ENCODE measurements at places on chromosomes 4 and X.

GRCh38 chr4:76738086-76738931 is 159.6 kb downstream of the SOWAHB start:
- DNase-seq: no peak

DNA sequence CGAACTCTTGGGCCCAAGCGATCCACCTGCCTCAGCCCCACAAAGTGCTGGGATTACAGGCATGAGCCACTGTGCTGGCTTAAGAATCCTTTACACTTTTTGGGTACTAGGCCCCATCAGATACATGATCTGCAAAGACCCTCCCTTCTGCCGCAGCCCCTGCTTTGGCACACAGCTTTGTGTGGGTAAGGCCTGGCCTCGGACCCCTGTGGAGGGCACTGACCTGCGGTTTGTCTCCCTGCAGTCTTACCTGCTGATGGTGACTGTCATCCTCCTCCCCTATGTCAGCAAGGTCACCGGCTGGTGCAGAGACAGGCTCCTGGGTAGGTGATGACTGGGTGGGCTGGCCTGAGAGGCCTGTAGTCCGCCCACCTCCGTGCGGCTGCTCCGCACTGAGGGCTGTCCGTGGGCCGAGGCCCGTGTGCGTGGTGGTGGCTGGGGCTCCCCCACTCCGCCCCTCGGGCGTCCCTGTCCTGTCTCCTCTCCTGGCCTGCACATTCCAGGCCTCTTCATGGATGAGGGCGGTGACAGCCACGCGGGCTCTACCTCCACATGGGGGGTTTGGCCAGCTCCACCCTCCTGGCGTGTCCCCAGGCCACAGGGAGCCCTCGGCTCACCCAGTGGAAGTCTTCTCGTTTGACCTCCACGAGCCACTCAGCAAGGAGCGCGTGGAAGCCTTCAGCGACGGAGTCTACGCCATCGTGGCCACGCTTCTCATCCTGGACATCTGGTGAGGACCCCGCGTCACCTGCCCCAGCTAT is 18.0 kb downstream of the DGKQ start:
- no peak for DNase-seq

DNA sequence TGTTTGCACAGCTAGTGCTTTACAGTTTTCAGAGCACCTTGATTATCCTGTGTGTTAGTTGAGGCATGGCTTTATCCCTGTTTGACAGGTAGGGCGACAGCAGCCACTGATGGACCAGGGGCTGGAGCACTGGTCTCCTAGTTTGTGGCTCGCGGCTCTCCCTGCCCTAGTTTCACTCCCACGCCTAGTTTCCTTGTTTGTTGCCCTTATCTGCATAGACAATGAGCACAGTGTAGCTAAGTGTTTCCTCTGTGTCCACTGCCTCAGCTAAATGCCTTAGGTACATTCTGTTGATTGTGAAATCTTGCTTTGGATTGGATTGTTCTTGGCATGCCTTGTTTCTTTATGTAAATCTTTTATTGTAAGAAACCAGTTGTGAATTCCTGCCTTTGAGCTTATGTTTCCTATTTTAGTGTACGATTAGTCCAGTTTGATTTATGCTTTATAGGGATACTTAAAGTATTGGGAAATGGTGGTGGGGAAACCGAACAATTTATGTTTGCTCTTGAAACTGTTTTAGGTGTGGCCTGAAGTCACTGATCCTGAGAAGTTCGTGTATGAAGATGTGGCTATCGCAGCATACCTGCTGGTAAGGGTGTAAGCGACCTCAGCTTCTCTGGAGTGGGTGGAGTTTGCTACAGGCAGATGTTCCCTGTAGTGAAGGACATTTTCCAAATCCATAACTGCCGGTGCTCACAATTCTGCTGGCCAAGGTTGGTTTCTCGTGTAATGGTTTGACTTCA is 11.0 kb downstream of the TRMT44 start:
- DNase-seq: no peak

DNA sequence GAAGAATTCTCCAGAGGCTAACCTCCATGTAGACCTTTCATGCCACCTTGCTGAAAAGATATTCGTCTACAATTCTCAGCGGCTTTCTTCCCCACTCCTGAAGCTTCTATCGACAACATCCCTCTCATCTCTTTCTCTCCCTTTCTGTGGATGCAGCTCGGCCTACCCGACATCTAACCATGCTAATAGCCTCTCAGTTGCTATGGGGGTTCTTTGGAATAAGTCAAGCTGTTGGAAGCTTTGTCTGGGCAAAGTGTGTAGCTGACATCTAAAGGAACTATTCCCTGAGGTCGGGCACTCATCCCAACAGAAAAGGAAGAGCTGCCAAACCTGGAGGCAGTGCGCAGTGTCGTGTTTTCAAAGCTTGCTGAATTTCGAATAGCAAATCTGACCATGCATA is 192.1 kb downstream of the RBMX2 start:
- no peak for DNase-seq

DNA sequence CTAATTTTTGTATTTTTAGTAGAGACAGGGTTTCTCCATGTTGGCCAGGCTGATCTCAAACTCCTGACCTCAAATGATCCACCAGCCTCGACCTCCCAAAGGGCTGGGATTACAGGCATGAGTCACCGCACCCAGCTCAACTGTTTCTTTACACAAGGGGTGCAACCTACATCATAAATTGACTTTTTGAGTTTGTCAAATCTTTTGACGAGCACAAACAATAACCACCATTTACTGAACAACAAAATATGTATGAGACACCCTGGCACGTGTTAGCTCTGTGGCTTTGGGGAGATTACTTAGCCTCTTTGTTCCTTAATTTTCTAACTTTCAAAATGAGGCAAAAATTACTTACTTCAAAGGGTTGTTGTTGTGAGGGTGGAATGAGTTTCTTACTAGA is 23.5 kb upstream of the SLC34A2 start:
- DNase-seq: no peak

DNA sequence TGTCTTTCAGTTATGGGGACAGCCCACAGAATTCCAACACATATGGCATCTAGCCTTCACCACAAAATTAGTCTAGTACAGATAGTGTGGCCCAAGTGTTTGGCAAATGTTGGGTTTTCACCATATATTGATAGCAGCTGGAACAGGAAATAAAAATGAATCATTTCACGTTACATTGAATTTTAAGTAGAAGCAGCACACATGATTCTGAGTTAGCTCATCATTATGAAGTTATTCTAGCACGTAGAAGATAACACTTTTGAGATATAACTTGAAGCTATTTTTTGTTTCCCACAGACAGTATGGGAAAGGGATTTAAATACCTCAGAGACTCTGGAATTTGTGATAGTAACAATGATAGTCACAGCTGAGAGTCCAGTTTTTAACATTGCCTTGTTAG is 118.7 kb downstream of the FAT4 start:
- no peak for DNase-seq

DNA sequence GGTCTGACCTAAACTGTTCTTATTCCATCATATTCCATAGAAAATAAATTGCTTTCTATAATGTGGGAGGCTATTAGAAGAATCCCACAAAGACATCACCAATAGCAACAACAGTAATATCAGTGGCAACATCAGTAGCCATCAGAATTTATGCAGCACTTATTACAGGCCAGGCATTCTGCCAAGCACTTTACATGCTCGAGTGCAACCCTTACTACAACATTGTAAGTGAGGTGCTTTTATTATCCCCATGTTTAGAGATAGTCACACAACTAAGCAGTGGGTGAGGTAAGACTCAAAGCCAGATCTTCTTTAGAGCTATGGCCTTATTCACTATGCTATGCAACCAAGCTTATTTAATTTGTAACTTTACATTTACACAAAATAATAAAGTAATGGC is 317.1 kb upstream of the BMP3 start:
- no peak for DNase-seq

GRCh38 chr4:107519053-107519452 is 201.0 kb downstream of the PAPSS1 start:
- DNase-seq: no peak

- no peak for DNase-seq
These were observed 234.8 kb upstream of the GNPDA2 start for GRCh38 chr4:44961001-44961755.

- DNase-seq: no peak
These were observed 33.8 kb downstream of the USP11 start for GRCh38 chrX:47266643-47267042.

DNA sequence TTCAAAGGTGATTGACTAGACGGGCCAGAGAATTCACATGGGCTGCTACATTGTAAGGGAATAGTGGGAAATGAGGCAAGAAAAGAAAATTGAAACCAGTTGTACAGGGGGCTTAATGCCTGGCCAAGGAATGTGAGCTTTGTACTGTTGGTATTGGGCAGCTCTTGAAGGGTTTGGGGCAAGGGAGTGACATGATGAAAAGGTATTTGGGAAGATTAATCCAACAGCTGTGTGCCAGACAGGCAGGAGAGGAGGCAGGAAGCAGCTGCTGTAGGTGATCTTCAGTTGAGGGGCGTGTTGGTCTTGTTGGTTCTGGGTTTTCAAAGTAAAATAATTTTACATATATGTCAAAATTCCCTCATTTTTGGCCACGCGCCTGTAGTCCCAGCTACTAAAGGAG is 384.5 kb upstream of the TENM3 start:
- DNase-seq: no peak

GRCh38 chrX:38937400-38937799 is 136.1 kb downstream of the MID1IP1 start:
- no peak for DNase-seq

DNA sequence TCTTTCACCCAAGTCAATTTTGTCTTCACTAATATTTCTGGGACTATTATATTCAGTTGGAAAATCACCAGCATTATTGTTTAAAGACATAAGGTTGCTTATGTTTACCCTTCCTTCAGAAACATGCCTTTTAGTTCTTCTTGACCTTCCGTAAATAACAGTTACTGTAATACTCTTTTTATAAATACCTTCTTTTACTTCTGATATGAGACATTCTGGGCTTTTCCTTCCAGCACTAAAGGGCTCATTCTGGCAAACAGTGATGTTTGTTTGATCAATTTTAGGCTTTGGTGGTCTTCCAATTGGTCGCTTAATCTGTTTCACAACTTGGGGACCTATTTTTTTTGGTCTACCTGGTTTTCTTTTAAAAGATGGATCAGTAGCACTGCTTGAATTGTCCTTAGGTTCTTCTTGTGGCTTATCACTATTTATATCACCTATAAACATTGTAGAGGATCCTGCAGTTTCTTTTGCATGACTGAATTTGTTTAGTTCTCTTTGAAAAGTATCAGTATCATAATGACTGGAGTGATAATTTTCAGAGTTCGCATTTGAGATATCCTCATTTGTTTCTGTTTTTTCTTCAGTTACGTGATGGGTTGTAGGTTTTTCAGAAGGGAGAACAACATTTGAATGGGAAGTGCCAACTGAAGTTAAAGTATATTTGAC is 64.8 kb downstream of the NCAPG start:
- no peak for DNase-seq

GRCh38 chrX:43835559-43835958 is 46.7 kb downstream of the MAOB start:
- DNase-seq: no peak

DNA sequence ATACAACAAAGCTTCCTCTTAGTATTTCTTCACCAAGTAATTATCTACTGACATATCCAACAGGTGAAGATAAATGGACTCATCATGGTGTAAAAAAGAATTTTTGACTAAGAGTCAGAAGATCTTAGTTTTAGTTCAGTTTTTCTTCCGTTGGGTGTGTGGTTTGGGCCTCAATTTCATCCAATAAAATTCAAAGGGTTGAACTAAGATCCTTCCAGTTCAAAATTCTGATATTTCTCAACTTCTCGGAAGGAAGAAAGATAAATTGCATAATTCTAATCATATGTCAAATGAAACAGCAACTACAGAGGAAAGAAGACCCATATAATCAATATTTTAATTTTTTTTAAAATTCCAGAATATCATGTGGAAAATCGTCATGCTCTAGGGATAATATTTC is 192.7 kb downstream of the SPRY1 start:
- DNase-seq: no peak

DNA sequence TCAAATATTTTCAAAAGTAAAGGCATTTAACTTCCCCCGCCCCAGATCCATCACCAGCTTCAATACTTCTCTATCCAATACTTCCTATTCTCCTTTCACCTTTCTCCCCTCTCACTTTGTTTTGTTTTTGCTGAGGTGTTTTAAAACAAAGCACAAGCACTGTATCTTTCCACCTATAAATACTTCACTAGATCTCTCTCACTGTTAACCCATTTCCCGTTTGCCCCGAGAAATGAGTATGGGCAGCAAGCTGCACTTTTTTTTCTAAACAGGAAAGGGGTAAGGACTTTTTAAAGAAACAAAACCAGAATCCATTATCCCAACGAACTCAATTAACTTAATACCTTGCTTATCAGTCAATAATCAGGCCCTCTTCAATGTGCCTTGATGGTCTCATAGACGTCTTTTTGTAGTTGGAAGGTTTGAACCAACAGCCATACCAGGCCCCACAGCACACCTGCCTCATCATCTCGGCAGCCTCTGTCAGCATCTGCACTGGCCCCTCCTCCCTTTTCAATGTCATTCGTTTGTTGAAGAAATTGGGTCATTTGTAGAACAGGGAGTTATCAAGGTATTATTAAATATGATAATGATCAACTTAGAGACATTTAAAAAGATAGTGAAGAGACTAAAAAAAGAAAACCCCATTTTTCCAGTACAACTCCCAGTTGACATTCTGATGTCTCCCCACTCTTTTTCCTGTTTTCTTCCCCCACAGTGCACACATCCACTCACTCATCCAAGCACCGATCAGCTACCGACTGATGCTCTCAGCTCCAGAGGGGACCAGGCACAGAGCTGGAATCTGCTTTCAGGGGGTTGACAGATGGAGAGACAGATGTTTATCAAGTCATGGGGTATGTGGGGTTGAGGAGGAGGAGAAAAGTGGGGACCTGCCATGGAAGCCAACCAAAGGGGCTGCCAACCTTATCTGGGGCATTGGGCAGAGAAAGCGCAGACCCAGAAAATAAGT is 25.8 kb downstream of the CRMP1 start:
- no peak for DNase-seq
